ENCODE measurements at places on chromosomes 2 and 18. TPM values are rescaled to one million over a fixed set of nuclear protein-coding genes. Genes with fewer than 3 reads are reported as not detected.

DNA sequence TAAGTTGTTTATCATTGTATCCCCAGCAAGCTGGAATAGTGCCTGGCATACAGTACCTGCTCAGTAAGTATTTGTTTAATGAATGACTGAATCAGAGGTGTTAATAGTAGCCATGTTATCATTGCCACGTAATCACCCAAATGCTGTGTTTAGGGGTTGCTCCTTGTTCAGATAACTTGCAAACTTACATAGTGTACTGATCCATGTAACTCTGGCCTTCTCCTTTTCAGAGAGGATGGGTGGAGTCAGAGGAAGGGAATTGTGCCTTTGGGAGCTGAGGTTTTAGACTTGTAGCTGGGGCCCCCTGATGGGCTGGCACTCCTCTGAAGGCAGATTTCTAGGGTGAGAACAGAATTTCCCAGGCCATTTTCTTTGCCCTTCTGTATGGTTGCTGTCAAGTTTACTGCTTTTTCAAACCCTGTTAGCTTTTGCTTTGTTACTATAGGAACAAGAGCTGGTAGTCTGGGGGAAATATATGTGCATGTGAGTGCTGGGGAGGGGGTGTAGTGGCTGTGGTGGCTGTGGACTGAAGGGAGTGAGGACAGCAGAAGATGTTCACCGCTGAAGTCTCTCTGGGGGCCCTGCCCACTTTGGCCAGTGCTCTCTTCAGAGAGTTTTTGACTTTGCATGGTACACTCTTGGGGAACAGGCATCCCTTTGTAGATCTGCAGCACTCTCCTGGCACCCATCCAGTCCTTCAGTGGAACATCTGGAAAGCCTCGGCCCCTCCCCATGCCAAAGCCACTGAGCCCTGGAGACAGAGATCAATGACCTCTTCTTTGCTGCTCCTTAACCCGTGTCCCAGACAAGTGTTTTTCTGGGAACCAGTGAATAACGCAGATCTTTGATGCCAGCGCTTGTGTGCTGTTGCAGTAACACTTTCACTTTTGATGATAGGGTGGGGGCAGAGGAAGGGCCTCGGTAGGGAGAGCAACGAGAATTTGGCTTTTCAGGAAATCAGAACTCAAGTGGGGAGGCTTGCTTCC, 209.0 kb downstream of the PRKCE start:
- DNase-seq = peak; percentile 6

Gene HNMT
- 22.6 TPM for total RNA-seq

DNA sequence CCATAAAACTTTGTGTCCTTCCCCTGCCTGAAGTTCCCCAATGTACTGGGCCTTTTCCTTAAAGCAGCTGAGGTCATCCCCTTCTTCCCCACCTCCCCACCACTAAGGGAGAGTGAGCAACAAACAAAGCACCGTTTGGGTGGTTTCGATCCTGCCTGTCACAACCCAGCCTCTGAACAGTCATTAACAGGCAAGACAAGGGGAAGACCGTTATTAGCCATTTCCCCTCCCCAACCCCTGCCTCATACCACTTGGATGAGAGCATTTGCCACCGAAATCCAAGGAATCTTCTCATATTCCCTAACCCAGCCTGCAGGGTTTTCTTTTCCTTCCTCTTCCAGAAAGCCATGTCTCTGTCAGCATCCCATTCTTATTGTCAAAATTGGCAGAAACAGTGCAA, 65.6 kb downstream of the STRADB start:
- DNase-seq = no peak

- DNase-seq = no peak
These were observed 254.7 kb downstream of the PTPRM start for GRCh38 chr18:7821784-7822183.

GRCh38 chr2:26526589-26526988, 48.7 kb upstream of the OTOF start:
- DNase-seq = peak; percentile 41

Gene MREG
- 8.9 TPM for total RNA-seq
